ENCODE measurements at places on chromosomes 1 and 21. TPM values are rescaled to one million over a fixed set of nuclear protein-coding genes. Genes with fewer than 3 reads are reported as not detected.

Gene TRIM58
- 3.4 TPM for total RNA-seq

Gene PRAMEF4
- total RNA-seq: not detected

Gene GCLM
- total RNA-seq: 12.8 TPM

Gene ETV3L
- total RNA-seq: not detected

Gene AMPD1
- not detected for total RNA-seq

- DNase-seq: no peak
These were observed 14.7 kb upstream of the ATF3 start for GRCh38 chr1:212593821-212594251.

GRCh38 chr1:34372891-34373290 lies 196.2 kb downstream of the C1orf94 start:
- DNase-seq: no peak

DNA sequence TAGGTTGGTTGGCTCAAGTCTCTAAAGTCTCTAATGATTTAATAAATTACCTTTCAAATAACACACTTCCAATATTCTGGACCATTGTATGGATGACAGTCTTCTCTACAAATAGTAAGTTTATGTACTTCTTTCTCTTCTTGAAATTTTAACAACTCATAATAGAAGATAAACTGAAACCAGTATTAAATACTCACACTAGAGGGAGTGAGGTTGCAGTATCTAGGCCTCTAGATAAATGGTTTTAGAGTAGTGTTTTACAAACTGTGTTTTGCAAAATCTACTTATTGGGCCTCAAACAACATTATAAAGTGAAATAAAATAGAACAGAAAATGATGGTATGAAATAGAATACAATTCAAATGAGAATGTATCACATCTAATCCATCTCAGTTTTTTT lies 479.9 kb upstream of the BRINP3 start:
- DNase-seq: no peak

- peak; percentile 5 for DNase-seq
These were observed 920 bp downstream of the MTR start for GRCh38 chr1:236795757-236796667.

- DNase-seq: no peak
These were observed 758 bp upstream of the SPRR5 start for GRCh38 chr1:152946248-152946647.

DNA sequence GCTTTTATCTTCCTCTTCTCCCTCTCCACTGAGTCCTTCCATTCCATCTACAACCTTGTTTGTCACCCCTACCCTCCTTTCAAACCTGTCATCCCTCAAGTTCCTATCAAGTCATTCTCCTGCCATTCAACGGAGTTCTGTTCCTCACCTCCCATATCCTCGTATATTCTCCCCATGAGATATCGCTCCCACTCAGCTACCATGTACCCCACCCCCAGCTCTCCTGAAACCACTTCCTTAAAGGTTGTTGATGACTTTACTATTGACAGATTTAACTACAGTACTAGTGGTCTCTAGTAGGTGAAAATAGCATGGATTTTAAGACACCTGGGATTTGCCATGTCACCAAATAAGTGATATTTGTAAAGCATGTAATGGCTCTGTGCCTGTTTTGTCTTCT lies 107.4 kb upstream of the BARHL2 start:
- DNase-seq: no peak

Measured in GM23338 (cell line).